ENCODE measurements at places on chromosomes 2 and 18. TPM values are rescaled to one million over a fixed set of nuclear protein-coding genes. Genes with fewer than 3 reads are reported as not detected.

DNA sequence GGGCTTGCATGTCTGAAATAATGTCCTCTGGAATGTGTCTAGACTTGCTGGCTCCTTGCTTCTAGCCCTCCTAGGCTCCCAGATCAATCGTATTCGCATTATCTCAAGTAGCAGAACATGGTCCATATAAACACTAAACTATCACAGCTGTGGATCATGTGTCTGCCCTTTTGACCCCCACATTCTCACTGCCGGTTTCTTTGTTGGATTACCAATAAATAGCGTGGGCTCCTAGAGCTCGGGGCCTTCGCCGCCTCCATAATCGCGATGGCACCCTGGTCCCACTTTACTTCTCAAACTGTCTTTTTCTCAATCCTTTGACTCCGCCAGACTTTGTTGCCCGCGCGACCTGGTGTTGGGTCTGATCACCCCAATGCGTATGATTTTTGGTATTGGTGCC is 6.3 kb upstream of the SCYGR8 start:
- DNase-seq: no peak

DNA sequence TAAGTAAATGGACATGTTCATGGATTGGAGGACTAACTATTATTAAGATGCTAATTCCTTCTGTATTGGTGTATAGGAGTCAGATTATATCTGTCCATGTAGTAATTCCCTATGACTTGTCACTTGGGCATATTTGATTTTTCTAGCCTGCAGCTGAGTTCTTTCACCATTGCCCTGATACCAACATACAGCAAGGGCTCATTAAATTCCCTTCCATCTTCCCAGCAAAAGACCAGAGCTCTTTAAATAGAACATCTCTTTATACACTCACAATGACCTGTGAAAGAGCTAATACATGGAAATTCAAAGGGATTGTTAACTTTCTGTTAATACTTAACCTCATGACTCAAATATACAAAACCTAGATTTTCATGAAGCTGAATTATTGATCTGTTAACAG is 492.3 kb upstream of the VRK2 start:
- no peak for DNase-seq

- no peak for DNase-seq
Observed at GRCh38 chr2:69933254-69933828, 18.4 kb downstream of the MXD1 start.

DNA sequence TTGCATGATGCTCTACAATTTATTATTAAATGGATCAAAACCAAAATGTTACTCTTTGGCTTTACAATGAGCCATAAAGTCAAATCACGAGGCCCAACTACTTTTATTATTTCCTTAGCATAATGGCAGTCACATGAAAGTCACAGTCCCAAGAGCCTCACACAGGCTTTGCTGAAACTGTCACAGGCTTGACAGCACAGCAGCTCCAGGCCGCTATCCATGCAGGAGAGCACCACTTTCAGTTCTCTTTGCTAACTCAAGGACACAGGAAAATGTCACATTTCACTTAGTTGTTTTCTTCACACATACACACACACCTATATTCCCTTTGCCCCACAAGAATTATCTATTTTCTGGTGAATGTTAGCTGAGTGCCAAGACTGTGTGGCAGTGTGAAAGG is 11.1 kb upstream of the MSGN1 start:
- no peak for DNase-seq

KYNU gene
- 1.7 TPM for polyA plus RNA-seq

SOX11 gene
- 1.2 TPM for polyA plus RNA-seq
